ENCODE measurements at places on chromosomes 6 and 20.

GRCh38 chr6:118377711-118378414, 170.2 kb upstream of the PLN start:
- no peak for DNase-seq

DNA sequence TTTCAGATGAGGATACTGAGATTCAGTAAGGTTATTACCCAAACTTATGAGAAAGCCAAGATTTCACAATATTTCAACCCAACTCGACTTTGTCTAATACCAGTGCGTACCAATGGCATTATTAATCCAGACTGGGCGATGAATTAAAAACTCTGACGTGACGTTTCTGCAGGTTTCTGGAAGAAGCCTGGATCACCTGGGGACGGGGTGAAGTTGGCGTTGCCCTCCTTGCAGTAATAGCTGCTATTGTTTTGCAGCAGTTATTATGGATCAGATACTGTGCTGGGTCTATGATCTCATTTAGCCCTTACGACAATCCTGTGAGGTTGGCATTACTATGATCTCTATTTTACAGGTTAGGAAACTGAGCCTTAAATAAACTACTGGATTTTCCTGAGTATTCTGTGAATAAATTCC, 569 bp upstream of the CDC5L start:
- no peak for DNase-seq

DNA sequence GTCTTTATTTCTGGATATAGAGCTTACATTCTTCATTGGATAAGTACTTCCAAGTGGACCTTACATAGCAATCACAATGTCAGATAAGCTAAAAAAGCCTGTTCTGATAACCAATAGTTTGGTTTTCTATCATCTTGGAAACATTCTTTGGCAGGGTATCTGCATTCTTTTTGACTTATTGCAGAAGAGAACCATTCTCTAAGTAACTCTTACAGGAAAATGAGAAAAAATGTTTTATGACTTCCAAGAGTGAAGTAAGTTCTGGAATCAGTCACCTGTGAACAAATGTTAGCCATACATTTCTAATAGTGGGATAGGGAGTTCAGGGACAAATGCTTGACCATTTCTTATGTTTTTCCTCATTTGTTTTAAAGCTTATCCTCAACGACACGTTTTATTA, 564.0 kb downstream of the CD109 start:
- no peak for DNase-seq

DNA sequence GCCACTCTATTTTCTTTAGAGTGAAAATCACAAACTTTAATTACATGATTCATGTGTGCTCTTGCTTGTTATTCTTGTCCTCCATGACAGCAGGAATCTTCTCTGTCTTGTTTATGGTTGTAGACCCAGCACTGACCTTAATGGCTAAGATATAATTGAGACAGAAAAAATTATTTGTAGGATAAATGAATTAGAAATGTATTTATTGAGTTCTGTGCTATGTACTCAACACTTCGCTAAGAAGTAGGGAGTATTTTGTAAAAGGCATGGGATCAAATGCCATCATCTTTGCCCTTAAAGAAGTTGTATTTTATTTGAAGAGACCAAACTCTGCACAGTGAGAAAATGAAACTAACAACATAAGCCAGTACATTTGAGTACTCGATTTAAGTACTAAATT, 71.2 kb downstream of the CBLN4 start:
- no peak for DNase-seq

DNA sequence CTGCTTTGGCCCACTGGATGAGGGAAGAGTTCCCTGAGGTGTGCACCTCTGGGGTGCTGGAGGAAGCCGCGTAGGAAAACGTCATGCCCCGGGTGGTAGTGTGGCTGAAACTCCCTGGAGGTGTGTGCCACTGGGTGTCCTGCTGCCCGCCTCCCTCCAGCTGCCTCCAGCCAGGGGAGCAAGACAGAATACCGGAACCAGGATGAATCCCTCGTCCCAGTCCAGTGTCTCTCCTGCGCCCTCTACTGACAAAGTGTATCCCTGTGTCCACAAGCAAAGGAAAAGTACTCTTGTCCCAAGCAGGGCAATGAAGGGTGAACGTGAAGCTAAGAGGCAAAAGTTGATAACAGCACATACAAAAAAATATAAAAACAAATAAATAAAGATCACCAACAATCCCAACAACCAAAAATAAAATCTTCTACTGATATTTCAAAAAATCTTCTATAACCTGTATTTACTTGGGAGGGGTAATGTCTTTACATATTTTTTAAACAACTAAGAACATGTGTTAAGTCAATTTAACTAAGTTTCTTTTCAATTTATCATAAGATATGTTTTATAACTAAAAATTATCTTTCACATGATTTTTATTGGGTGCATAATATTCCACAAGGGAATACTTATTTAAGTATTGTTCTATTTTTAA, 437.6 kb downstream of the MAFB start:
- no peak for DNase-seq

DNA sequence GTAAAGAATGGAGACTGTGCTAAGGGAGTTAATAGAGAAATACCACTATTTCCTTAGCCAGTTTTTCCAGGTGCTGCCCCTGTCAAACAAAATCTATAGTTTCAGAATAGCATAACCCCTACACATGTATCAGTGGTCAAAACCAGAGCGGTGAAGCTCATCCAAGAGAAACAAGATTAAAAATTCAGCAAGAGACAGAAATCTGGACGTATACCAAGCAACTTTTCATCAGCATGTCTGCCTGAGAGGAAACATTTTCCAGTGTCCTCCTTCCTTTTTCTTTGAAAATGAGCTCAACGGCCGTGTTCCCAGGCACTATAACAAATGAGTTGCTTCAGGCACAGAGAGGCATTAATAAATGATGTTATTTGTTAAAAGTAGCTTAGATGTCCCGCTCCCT, 416.5 kb downstream of the BCKDHB start:
- no peak for DNase-seq

DNA sequence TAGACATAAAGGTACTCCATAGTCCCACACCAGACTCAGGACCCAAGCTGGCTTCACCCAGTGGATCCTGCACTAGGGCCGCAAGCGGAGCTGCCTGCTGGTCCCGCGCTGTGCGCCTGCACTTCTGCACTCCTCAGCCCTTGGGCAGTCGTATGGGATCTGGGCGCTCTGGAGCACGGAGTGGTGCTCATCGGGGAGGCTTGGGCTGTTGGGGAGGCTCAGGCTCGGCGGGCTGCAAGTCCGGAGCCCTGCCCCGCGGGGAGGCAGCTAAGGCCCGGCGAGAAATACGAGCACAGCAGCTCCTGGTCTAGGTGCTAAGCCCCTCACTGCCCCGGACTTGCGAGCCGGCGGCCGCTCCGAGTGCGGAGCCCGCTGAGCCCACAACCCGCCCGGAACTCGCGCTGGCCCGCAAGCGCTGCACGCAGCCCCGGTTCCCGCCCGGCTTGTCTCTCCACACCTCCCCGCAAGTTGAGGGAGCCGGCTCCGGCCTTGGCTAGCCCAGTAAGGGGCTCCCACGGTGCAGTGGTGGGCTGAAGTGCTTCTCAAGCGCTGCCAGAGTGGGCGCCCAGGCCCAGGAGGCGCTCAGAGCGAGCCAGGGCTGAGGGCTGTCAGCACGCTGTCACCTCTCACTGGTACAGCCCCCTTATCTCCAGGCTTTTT, 33.4 kb upstream of the GCNT2 start:
- DNase-seq = no peak

GRCh38 chr6:133337308-133337707, 96.2 kb downstream of the EYA4 start:
- no peak for DNase-seq

DNA sequence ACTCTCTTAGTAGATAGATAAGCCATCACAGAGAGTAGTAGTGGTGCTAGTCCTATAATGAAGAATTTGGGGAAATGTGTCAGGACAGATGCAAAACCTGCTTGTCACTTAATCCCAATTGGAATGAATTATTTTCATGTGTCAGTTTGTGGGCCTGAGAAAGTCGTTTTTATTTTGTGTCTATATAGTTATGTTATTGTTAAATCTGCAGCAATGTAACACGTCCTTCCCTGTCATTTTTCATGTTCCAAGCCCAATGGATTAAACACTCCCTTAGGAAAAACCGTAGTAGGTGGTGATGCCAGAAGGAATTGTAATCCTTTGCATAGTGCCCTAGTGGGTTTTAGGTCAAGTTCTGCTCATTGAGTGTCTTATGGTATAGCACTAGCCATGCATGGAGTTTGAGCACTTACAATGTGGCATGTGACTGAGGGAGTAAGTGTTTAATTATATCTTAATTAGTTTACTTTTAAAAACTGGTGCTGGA, 105.9 kb upstream of the PRSS16 start:
- DNase-seq = no peak

DNA sequence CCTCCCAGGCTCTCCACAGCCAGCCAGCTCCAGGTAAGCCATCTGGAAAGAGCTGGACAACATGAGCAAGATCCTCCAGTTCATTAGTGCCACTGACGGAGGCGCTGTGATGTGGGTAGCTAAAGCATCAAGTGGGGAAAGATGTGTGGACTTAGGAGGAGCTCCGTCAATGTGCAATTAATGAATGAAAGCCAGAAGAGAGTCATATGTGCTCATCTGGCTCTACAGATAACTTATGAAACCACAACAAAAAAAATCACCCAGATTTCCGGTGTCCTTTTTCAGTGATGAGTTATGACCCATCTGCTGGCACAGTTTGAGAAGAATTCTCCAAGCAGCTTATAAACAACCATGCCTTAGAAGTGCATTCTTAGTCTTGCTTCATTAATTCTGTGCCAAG, 311.7 kb upstream of the PLCB4 start:
- no peak for DNase-seq

- DNase-seq = no peak
Measured at GRCh38 chr6:149761438-149761837, 11.9 kb downstream of the PCMT1 start.

GRCh38 chr6:41963371-41963770, 21.8 kb upstream of the CCND3 start:
- DNase-seq = no peak

DNA sequence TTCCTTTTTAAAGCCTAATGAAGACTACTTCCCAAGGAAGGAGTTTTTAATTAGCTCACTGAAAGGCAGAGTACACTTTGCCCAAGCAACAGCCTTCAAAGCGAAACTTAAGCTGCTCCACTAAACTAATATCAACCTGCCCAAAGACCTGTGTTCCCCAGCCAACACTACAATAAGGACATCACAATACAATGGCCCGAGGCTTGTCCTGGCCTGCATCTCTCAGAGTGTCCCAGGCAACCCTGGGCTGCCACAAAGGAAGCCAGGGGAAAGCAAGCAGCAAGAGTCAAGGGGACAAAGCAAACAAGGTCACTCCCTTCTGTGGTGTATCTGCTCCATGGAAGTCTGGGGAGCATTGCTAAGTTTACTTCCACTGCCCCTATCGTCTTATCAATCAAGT, 52.3 kb downstream of the PIGU start:
- no peak for DNase-seq

- DNase-seq = no peak
Measured at GRCh38 chr6:14506656-14507246, 389.2 kb downstream of the CD83 start.

DNA sequence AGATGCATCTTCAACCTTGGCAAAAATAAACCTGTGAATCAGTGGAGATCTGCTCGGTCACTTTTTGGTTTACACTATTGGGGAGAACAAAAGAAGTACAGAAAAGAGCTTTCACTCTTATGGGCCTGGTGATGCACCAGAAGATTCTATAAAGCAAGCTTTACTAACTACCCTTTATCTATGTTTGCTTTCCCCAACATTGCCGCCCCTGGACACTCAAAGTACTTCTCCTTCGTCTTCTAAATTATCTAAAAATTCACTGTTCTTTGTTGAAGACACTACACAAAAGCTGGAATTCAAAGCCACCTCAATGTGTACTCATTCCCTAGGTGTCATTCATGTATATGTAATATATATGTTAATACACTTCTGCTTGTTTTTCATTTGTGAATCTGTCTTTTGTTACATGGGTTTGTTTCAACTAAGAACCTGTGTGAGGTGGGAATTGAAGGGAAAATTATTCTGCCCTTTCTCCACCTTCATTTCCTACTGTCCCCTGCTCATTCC, 97.9 kb upstream of the BTN3A2 start:
- DNase-seq = no peak

GRCh38 chr6:158926414-158926813, 73.6 kb downstream of the RSPH3 start:
- peak; percentile 17 for DNase-seq

- no peak for DNase-seq
Measured at GRCh38 chr20:4867051-4867450, 134.3 kb downstream of the SLC23A2 start.

Data from T1000 (cell line).